ENCODE measurements at places on chromosomes 12 and 14. TPM values are rescaled to one million over a fixed set of nuclear protein-coding genes. Genes with fewer than 3 reads are reported as not detected.

Gene IL25
- not detected for total RNA-seq

GRCh38 chr12:3158851-3159465, 81.8 kb downstream of the TSPAN9 start:
- H3K36me3 ChIP-seq = peaks cover 7% of the 10 kb centered on the region
- H3K27me3 ChIP-seq = peaks cover 3% of the 10 kb centered on the region
- DNase-seq = peak; percentile 49
- peak overlapping the region; percentile 93 for H3K27ac ChIP-seq

- no peak overlapping the region for H3K4me3 ChIP-seq
- peak overlapping the region; percentile 33 for H3K27ac ChIP-seq
- H3K4me1 ChIP-seq = peaks cover 85% of the 10 kb centered on the region
- DNase-seq = no peak
- no peaks in the 10 kb centered on the region for H3K27me3 ChIP-seq
These were observed 106.3 kb upstream of the FRMD6 start for GRCh38 chr14:51545396-51545795.

Gene AMDHD1
- total RNA-seq = 0.64 TPM

- no peak overlapping the region for H3K4me3 ChIP-seq
- no peaks in the 10 kb centered on the region for H3K27me3 ChIP-seq
- DNase-seq = no peak
- peaks cover 18% of the 10 kb centered on the region for H3K4me1 ChIP-seq
- peaks cover 14% of the 10 kb centered on the region for H3K36me3 ChIP-seq
- H3K27ac ChIP-seq = no peak overlapping the region
These were observed 30.3 kb upstream of the WDR89 start for GRCh38 chr14:63671987-63672386.
